Cardiac septum (tissue), 1 donor: ENCODE measurements at places on chromosomes 11 and 22. TPM values are rescaled to one million over a fixed set of nuclear protein-coding genes. Genes with fewer than 3 reads are reported as not detected.
A peak's percentile ranks its signal among the peaks of the same experiment; 100 is the strongest.

DNA sequence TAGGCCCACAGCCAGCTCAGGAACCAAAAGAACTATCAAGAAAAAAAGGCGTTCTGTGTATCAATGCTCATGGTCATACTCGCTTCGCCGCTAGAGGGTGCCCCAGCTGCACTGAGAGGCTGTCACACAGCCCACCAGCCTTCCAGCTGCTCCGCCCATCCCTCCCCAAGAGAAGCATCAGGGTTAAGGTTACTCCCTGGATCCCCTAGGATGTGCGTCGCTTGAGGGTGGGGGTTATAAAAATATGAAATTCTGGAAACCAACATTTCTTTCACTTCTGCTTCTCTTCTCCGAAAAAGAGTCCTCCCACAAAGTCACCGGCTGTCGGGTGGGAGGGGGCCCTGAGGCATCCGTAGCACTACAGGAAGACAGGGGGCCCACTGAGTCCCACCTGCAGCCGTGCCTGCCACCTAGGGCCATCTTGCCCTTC, 1.7 kb downstream of the CBX6 start:
- DNase-seq: peak; percentile 92

- no peak for DNase-seq
Observed at GRCh38 chr22:43205261-43205691, 18.3 kb upstream of the TTLL12 start.

VPREB1 gene
- not detected for total RNA-seq

NECTIN1 gene
- total RNA-seq: 10.4 TPM

GRCh38 chr11:116791002-116791812, 472 bp downstream of the APOA5 start:
- peak; percentile 86 for DNase-seq

SHISA8 gene
- not detected for total RNA-seq

OSBP2 gene
- 8.9 TPM for total RNA-seq

SYT8 gene
- not detected for total RNA-seq

TPBGL gene
- 0.08 TPM for total RNA-seq

DNA sequence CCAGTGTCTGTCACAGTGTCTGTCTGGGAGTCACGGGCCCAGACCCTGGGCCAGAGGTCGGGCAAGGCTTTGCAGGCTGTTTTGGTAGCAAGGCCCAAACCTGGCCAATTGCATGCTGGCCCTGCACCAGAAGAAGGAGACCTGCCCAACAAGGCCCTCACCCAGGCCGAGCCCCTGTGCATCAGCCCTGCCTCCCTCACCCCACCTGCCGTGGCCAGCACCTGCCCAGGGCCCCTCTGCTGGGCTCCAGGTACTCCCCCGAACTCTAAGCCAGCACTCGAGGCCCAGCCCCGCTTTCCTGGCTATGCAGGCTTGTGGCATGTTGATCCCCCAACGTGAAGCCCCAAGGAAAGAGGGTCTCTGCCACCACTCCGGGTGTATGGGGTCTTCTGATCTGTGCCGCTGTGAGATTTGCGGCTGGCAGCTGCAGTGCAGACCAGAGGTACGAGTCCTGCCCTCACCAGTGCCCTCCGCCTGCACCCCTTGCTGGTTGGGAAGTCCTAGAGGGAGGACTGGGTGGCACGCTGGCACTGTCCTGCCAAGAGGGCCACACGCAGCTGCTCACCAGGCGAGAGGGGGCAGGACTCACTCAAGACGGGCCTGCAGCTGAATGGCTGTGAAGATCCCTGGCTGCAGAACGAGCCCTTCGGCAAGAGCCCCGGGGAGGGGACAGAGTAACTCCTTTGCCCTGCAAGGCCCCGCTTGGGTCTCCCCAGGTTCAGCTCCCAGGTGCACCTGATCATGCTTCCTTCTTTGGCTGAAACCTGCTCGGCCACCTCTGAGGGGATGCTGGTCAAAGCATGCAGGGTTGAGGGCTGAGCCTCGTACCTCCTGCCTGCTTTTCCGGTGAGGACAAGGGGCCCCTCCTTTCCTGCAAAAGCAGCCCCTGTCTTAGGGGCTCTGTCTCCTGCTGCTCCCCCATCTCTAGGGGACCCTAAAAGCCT, 6.7 kb upstream of the SEPTIN5 start:
- DNase-seq: no peak

PRODH gene
- 3.0 TPM for total RNA-seq

TPST2 gene
- 22.0 TPM for total RNA-seq

GRCh38 chr11:17462940-17463339, 13.7 kb downstream of the ABCC8 start:
- no peak for DNase-seq

- no peak for DNase-seq
Observed at GRCh38 chr11:26018336-26018735, 313.6 kb upstream of the ANO3 start.

MS4A15 gene
- not detected for total RNA-seq

GRCh38 chr11:107716884-107717532, 5.2 kb upstream of the SLN start:
- DNase-seq: no peak

DNA sequence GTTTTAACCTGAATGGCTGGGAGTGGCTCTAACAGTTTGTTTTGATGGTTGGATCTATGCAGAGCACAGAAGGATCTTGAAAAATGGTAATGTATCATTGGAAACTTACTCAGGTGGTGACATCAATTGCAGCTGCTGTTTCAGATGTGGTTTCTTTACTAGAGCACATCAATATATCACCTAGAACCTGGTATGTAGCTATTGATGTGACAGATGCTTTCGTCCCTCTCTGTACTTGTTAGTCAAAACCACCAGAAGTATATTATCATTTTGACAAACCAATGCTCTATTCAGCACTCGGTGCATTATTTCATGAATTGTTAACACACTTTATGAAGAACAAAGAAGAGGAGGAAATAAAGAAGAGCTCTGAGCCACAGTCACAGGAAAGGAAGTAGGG, 26.6 kb upstream of the SCN3B start:
- no peak for DNase-seq

DNA sequence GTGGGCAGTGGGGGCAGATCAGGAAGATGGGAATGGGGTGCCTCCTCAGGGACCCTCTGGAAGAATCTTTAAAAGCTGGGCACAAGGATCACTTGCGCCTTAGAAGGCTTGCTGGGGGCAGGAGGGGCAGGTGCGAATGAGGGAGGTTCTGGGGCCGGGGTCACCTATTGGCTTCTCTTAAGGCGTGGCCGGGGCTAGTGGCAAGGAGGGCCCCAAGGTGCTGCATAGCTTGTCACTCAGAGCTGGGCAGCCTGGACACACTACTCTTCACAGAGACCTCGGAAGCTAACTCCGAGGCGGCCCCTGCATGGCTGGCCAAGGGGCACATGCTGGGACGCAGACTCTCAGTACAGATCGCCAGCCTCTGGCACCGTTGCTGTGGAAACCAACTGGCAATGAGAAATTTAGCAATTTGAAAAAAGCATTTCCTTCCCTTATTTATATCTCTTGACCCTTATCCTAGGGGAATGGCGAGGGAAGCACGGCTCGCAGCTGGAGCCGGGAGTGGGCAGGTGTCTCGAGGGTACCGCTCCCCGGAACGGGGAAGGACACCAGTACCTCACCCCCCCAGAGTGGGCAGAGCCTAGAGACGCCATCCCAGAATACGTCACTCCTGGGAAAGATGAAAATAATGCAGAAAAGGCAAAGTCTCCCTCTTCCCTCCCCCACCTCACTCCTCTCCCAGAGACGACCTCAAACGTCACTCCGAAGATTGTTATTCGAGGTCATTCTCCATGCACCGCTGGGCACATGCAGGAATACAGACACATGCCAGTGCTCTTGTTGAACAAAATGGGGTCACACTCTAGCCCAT, 188.1 kb downstream of the CTTN start:
- no peak for DNase-seq

DNA sequence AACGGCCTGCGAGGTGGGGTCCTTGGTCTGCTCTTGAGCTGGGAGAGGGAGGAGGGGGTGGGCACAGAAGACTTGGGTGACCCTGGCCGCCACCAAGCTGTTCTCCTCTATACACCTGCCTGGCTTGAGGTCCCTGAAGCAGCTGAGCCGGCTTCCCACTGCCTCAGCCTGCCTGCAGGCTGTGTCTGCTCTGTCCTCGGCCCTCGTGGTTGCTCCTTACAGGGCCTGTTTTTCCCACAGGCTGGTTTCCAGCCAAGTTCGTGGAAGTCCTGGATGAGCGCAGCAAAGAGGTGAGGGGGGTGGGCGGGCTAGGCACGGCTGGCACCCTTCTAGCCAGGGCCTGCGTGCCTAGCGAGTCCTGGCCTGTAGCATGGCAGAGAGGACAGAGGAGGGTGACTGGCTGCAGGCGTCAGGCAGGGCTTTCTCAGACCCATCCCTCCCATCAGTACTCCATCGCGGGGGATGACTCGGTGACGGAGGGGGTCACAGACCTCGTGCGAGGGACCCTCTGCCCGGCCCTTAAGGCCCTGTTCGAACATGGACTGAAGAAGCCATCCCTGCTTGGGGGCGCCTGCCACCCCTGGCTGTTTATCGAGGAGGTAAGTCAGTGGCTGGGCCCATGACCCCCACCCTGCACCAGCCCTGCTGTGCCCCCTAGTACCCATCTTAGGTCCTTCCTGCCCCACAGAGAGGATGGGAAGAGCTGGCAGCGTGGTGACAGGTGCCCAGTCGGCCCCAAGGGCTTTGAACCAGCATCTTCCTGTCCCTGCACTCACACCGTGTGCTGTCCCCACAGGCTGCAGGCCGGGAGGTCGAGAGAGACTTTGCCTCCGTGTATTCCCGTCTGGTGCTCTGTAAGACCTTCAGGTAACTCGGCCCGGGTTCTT, 37.7 kb downstream of the SGSM3 start:
- DNase-seq: no peak

- DNase-seq: no peak
Observed at GRCh38 chr22:39943337-39943736, 16.9 kb upstream of the TMA7B start.

GRCh38 chr11:102177126-102177525, 66.9 kb downstream of the YAP1 start:
- no peak for DNase-seq
